ENCODE measurements at places on chromosomes 2 and 18. TPM values are rescaled to one million over a fixed set of nuclear protein-coding genes. Genes with fewer than 3 reads are reported as not detected.

The RUFY4 gene
- total RNA-seq: not detected

- DNase-seq: no peak
These were observed 20.1 kb downstream of the INPP5D start for GRCh38 chr2:233079953-233080835.

DNA sequence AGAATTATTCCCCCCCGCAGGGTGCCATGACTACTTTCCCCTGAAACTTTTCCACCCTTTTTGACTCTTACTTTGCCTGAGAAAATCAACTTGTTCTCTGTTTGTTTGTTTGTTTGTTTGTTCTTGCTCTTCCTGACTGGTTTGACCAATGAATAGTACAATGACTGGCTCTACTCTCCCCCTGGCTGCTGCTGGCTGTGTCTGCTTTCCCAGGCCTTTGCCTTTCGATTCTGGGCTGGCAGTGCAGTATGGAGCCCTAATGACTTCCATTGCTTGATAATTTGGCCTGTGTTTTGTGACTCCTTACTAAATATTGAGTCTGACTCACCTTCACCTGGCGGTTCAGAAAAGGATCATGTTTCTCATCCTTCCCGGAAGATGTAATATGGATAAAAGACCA is 241.1 kb downstream of the TMEM182 start:
- DNase-seq: no peak

- DNase-seq: no peak
These were observed 218.2 kb downstream of the SH3BP4 start for GRCh38 chr2:235170016-235170415.

GRCh38 chr18:50240080-50240563 is 26.2 kb downstream of the CFAP53 start:
- DNase-seq: no peak

DNA sequence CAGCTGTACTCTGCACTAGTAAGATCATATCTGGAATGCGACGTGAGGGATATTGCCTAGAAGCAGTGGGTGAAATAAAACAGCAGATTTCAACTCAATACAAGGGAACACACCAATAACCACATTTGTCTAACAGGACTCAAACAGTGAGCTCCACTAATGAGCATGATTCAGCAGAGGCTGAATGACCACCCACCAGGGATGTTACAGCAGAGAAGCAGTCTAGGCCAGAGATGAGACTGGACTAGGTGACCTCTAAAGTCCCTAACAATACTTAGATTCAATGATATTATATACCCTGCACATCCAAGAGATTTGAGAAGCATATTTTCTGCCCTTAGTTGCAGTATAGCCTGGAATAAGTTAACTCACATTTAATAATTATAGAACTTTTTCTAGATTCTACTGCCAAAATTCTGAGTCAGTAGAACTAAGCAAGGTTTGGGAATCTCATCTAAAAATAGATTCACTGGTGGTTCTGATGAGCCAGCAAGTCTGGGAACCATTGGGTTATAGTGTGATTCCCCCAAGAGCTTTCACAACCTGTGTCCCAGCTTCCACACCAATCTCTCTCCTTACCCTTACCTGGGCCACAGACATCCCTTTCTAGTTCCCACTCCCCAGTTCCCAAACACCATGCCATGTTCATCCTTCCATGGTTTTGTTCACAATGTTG is 6.3 kb downstream of the THOC1 start:
- no peak for DNase-seq

- DNase-seq: no peak
These were observed 13.2 kb upstream of the ITGAV start for GRCh38 chr2:186576614-186577013.

DNA sequence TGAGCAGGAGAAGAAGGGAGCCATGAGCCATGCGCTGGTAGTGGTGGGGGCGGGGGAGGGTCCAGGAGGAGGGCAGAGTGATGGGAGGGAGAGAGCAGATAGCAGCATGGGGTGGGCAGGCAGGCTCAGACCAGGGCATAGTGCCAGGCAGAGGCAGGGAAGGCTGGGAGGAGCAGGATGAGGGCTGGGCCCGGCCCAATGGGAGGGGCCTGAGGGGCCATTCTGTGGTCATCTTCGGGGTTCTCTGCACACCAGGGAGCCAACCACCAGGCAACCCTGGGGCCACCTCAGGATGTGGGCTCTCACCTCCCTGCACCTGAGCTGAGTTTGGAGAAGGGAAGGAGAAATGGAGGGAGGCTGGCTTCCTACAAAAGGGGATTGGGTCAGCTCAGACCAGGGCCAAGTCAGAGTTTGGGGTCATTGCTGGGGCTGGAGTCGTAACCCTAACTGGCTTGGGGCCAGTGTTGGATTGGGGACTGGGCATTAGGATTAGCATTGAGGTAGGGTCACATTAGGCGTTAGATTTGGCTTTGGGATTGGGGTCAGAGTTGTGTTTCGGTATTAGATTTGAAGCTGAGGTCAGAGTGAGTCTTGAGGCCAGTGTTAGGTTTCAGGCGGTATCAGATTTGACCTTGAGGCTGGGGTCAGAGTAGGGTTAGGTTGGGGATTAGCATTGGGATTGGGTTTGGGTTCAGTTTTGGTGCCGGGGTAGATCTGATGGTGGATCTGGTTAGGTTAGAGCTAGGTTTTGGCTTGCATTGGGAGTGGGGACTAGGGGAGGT is 11.2 kb downstream of the VIL1 start:
- no peak for DNase-seq

- no peak for DNase-seq
These were observed 486.3 kb downstream of the ARHGAP15 start for GRCh38 chr2:143615562-143615961.

DNA sequence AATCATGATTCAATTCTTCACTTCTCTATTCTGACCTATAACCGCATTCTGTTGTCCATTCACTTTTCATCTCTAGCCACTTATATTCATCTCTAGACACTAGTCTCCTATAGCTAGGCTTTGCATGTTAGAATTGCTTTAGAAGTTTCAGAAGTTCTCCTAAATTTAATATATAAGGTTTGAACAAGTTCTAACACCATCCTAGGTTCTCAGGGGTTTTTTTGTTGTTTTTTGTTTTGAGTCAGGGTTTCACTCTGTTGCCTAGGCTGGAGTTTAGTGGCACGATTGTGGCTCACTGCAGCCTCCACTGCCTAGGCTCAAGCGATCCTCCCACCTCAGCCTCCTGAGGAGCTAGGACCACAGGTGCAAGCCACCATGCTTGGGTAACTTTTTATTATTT is 19.9 kb downstream of the WDSUB1 start:
- DNase-seq: no peak

The TFCP2L1 gene
- total RNA-seq: 5.9 TPM

The SCTR gene
- not detected for total RNA-seq

DNA sequence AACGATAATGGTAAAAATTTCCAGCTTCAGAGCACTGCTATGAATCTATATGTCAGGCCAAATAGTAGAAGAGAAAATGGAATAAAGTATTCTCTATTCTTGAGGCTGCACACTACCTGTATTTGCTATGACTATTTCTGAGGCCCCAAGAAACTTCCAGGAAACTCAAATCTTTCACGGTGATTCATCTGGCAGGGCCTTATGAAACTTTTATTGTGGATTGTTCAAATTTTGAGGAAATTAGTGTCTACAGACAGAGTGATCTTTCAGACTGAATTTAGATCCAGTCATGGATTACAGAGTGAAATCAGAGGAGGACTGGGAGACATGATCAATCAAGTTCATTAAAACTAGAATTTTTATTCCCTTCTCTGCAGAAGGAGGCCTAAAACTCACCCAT is 4.1 kb upstream of the VSNL1 start:
- DNase-seq: no peak

The PDE1A gene
- 0.08 TPM for total RNA-seq
